ENCODE measurements at places on chromosomes 13 and 19.

- no peak for DNase-seq
Measured at GRCh38 chr13:20492641-20493040, 33.0 kb downstream of the CRYL1 start.

DNA sequence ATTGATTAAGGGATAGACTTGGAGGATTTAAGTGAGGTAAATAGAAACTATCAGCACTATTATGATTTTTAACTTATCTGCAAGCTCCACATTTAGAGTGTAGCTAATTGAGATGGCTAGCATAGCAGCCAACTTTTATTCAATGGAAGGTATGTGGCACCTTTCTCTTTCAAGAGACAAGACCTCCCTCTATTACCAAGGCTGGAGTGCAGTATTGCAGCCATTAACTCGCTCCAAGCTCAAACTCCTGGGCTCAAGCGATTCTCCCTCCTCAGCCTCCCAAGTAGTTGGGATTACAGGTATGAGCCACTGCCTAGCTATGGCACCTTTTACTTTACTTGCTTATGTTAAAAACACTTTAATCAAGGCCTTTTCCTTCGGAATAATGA is 8.2 kb downstream of the TPT1 start:
- DNase-seq: no peak

GRCh38 chr19:41456342-41456918 is 13.5 kb downstream of the ERICH4 start:
- DNase-seq: no peak

GRCh38 chr19:10214784-10215183 is 16.3 kb downstream of the S1PR2 start:
- DNase-seq: no peak

DNA sequence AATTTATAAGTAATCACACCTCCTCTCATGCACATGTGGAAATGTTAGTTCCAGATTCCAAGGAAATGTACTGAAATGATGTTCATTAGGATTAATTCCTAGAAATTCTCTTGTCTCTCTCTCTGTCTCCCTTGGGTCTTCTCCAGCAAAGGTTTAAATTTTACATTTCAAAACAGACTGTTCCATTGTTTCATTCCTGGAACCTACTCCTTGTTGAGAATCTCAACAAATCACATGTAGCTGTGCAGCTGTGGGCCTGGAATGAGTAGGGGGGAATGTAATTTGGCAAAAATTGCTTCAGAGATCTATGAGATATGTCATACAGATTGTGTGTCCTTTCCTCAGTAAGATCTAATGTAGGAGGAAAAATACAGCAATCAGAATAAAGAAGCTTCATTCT is 46.2 kb upstream of the RFXAP start:
- DNase-seq: no peak

GRCh38 chr13:73412933-73413332 is 354.1 kb downstream of the KLF5 start:
- no peak for DNase-seq

- no peak for DNase-seq
Measured at GRCh38 chr19:46081928-46082727, 41.3 kb upstream of the IGFL4 start.

DNA sequence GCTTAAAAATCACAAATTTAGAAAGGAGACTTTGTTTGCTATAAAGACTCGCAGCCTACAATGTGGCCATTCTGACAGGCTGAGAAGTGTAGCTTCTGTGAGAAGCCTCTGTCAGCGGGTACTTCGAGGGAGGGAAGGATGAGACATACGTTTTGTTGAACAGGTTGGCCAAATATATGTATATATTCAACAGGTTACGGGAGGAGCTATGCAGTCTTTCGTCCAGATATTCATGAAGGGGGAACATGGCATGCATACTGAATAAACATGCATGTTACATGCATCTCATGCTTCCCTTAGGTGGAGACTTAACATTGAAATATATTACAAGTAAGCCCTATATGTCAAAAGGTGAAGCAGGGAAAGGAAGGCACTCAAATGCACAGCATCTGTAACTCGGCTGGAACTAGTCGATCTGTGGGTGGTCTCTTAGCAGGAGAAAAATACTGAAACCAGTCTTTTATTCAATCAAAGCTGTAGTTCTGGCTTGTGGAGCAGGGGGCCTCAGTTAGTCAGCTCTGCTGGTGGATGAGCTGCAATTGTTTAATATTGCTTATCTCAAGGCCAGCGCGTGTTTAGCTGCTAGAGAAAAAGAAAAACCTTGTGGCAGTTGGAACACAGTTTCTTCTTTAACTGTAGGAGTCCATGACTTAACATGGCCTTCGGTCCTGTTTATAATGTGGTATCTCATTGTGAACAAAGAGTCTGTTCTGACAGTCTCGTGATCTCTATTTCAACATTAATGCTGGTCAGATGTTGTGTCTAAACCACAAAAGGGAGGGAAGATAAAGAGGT is 94.3 kb downstream of the FAM216B start:
- DNase-seq: no peak

DNA sequence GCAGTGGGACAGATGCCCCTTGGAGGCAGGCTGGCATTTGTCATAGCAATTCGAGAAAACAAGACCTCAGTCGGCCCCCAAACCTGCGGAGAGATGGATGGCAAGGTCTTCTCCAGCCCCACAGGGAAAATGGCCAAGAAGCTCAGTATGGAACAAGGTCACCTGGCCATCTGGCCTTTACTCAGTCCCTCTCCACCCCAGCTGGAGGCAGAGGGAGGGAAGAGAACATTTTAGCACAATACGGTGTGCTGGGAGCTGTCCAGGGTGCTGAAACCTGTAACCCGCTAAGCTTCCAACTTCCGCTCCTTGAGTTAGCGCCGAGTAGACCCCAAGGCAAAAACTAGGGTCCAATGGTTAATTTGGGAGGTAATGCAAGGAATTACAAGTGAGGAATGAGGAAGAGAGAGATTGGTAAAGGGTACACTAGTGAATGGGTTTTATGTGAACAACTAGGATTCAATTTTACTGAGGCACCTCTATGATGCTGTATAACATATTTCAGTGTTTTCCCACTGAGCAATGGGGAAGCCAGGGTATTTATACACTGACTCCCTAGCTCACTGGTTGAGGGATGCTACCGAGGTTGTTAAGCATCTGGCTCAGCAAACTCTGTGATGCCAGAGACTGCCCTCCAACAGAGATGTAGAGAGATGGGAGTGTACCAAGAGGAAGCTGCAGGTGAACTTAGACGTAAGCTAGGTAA is 64.3 kb downstream of the CACNA1A start:
- no peak for DNase-seq

DNA sequence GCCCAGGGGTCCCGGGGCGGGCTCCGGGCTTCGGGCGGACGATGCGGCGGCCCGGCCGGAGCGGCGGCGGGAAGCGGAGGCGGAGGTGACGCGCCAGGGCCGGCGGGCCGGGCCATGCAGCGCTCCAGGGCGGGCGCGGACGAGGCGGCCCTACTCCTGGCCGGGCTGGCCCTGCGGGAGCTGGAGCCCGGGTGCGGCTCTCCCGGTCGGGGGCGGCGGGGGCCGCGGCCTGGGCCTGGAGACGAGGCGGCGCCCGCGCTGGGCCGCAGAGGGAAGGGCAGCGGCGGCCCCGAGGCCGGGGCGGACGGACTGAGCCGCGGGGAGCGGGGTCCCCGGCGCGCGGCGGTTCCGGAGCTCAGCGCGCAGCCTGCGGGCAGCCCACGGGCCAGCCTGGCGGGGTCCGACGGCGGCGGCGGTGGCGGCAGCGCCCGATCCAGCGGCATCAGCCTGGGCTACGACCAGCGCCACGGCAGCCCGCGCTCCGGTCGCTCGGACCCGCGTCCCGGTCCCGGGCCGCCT is 362 bp downstream of the WTIP start:
- no peak for DNase-seq

DNA sequence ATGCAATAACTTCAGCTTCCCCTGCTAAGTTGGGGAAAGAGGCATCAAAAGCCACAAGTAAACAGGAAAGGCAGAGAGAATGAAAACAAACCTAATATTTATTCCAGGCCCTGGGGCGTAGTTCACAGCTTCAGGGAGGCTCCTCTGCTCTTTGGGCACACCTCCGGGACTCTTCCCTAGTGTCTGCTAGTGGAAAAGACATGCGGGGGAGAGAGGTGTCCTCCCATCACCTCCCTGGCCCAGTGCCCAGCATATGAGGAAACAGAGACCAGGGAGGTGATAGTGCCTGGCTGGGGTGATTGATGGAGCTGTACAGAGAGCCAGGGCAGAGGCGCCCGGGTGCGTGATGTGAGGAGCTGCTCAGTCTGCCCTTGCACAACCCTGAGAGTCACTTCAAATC is 71.0 kb downstream of the RASL11A start:
- no peak for DNase-seq

DNA sequence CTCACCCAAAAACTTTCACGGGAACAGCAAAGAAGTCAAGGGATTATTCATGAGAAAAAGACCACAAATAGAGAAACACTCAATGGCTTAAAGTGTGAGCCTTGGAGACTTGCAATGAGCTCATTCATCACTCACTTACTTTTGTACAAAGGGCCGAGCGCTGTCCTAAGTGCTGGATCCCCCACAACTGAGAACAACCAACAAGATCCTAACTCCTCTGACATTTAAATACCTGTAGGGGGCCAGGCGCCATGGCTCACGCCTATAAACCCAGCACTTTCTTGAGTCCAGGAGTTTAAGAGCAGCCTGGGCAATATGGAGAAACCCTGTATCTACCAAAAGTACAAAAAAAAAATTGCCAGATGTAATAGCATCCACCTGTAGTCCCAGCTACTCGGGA is 29.4 kb upstream of the ZNF507 start:
- DNase-seq: no peak

DNA sequence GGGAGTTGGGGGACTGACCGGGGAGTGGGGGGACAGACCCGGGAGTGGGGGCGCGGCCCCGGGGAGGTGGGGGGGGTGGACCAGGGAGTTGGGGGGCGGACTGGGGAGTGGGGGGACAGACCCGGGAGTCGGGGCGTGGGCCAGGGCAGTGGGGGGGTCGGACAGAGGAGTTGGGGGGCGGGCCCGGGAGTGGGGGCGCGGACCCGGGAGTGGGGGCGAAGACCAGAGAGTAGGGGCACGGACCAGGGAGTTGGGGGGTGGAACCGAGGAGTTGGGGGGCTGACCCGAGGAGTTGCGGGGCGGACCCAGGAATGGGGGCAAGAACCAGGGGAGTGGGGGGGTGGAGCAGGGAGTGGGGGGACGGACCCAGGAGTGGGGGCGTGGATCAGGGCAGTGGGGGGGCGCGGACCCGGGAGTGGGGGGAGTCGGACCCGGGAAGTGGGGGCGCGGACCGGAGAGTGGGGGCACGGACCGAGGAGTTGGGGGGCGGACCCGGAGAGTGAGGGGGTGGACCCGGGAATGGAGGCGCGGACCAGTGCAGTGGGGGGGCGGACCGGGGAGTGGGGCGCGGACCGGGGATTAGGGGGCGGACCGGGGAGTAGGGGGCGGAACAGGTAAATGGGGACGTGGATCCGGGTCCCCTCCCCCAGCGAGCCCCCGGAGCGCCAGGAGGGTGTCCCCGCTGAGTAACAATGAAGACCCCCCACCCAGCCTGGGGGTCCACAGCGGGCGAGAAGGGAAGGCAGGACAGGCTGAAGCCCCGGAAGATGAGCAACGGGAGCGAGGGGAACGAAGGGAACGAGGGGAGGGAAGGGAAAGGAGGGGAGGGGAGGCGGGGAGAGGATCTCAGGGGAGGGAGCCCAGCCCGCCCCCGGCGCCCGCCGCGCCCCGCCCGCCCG is 589 bp downstream of the R3HDM4 start:
- no peak for DNase-seq
